Activated T-helper 17 cell treated with anti-CD3 and anti-CD28 coated beads, Interleukin-2, amount 50 U/mL, for 72 hours (primary cell): ENCODE measurements at places on chromosomes 7 and 10.
A peak's percentile ranks its signal among the peaks of the same experiment; 100 is the strongest.

GRCh38 chr7:90655566-90655965 is 59.4 kb downstream of the CDK14 start:
- ATAC-seq = no peak
- H3K36me3 ChIP-seq = no peaks in the 10 kb centered on the region
- H3K4me1 ChIP-seq = no peaks in the 10 kb centered on the region
- H3K27ac ChIP-seq = no peak overlapping the region
- peaks cover 4% of the 10 kb centered on the region for H3K27me3 ChIP-seq
- H3K4me3 ChIP-seq = no peak overlapping the region

DNA sequence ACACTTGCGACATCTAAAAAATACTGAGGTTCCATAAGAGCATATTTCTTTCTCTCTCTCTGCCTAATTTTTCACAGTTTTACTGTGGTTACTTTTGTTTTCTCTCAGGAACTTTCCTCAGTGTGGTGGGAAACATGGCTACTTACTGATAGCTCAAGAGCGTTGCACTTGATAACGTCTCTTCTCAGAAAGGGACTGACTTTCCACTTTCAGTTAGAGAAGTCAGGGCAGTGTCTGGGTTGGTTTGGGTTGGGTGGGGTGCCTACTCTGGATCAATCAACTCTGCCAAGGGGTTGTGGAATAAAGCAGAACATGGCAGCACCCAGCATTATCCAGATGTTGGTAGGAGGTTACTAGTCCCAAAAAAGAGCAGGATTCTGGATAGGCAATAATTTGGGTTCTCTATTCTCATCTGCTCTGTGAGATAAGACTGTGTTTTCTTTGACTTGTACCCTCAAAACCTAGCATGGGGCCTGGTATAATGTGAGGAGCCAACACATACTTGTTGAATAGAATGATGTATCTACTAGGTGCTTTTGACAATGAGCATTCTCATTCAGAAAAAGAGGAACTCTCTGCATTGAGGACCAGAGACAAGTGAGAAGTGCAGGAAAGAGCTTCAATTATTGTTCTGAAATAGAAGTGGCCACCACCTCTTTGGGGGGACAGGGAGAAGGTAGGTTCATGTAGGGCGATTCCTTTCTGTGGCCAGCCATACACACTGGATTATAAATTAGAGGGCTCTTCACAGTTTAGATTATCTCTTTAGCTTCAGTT is 315.7 kb downstream of the REEP3 start:
- no peaks in the 10 kb centered on the region for H3K36me3 ChIP-seq
- no peak overlapping the region for H3K27ac ChIP-seq
- peaks cover 20% of the 10 kb centered on the region for H3K27me3 ChIP-seq
- ATAC-seq = no peak

DNA sequence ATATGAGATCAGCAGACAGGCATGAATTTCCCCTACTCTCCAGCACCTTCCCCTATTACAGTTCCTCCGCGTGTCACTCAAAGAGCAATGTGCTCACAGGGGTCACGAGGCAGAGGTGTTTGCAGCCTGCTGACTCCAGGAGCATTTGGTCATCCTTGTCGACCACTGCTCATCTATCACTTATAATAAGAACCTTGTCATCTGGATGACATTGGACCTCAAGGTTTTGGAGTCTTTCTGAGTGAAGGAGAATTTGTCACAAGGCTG is 32.9 kb upstream of the PLPP4 start:
- no peak for ATAC-seq
- no peaks in the 10 kb centered on the region for H3K36me3 ChIP-seq
- no peaks in the 10 kb centered on the region for H3K4me1 ChIP-seq

DNA sequence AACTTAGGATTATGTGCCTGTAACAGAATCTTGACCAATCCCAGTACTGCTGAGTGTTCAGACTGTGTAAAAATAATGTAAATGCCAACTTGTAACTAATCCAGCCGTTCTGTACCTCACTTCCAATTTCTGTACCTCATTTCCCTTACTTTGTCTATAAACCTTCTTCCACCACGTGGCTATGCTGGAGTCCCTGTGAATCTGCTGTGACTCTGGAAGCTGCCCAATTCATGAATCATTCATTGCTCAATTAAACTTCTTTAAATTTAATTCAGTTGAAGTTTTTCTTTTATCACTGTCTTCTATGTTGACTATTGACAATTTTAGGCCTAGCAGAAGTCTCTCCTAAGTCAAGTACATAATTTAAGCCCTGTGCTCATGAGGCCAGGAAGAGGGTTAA is 215.3 kb upstream of the RHOBTB1 start:
- no peak for ATAC-seq
- H3K36me3 ChIP-seq = no peaks in the 10 kb centered on the region
- H3K4me1 ChIP-seq = no peaks in the 10 kb centered on the region
- no peak overlapping the region for H3K27ac ChIP-seq

DNA sequence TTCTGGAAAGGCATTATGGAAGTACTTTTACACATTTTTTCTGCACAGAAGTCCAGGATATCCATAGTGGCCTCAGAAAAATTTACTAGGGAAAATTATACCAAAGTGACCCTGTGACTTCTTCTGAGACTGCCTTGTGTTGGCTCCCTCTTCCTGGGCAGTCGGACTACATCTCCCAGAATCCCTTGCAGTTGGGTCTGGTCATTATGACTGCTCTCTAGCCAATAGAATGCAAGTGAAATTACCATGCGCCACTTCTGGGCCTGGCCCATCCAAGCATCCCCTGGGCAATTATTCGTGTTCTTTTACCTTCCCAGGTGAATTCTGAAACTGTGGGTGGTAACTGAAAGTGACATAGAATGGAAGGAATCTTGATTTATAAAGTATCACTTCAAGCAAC is 430.9 kb downstream of the ACTR3B start:
- no peak for ATAC-seq
- H3K27me3 ChIP-seq = no peaks in the 10 kb centered on the region
- H3K4me3 ChIP-seq = no peak overlapping the region

- H3K27ac ChIP-seq = no peak overlapping the region
- no peak overlapping the region for H3K4me3 ChIP-seq
- peaks cover 2% of the 10 kb centered on the region for H3K27me3 ChIP-seq
- ATAC-seq = no peak
- no peaks in the 10 kb centered on the region for H3K36me3 ChIP-seq
These were observed 45.8 kb downstream of the PRR15 start for GRCh38 chr7:29609162-29610037.

- ATAC-seq = no peak
- no peaks in the 10 kb centered on the region for H3K4me1 ChIP-seq
- no peaks in the 10 kb centered on the region for H3K36me3 ChIP-seq
- H3K4me3 ChIP-seq = no peak overlapping the region
- no peak overlapping the region for H3K27ac ChIP-seq
These were observed 15.8 kb upstream of the LIPN start for GRCh38 chr10:88744002-88744401.

- ATAC-seq = no peak
- H3K36me3 ChIP-seq = no peaks in the 10 kb centered on the region
- H3K27me3 ChIP-seq = peaks cover 3% of the 10 kb centered on the region
- H3K27ac ChIP-seq = no peak overlapping the region
- no peaks in the 10 kb centered on the region for H3K4me1 ChIP-seq
These were observed 88.7 kb upstream of the ZNF438 start for GRCh38 chr10:31120392-31120791.

DNA sequence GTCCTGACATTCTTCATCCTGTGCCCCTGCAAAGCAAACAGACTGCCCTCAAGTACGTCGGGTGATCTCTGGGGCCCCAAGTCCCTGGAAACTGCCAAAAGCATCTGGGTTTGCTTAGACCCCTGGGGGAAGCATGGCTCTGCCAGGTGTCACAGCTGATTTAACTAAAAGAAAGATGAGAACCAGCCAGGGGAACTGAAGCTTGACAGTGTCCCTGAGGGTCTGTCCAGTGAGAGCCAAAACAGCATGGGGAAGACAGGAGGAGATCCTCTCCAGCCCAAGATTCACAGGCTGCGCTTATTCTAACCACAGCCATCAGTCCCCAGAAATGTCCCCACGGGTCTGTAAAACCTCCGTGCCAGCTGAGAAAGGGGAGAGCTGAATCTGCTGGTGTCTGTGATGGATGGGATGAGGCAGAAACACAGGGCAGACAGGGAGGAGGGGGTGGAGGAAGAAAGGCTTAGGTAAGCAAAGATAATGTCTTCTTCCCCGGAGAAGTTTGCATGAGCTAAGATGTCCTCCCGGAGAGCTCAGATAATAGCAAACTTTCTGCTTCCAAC is 21.3 kb downstream of the CCDC3 start:
- H3K36me3 ChIP-seq = no peaks in the 10 kb centered on the region
- peaks cover 32% of the 10 kb centered on the region for H3K27me3 ChIP-seq
- ATAC-seq = no peak
- no peak overlapping the region for H3K4me3 ChIP-seq
- no peaks in the 10 kb centered on the region for H3K4me1 ChIP-seq
- H3K27ac ChIP-seq = no peak overlapping the region

DNA sequence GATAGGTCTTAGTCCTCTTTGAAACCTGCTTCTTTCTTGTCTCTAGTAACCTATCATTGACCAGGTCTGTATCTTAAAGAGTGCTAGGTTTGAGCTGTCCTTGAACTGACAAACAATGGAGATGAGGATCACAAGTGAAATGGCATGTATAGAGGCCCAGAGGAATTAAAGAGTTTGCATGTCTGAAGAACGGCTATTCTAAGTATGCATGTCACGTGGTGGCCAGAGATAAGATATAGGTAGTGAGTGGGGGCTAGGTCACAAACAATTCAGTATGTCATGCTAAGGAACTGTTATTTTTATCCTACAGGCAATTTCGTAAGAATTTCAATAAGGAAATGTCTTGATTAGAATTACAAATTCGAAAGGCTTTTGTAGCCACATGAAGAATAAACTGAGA is 95.3 kb downstream of the SUGCT start:
- no peak for ATAC-seq
- no peak overlapping the region for H3K27ac ChIP-seq
- no peaks in the 10 kb centered on the region for H3K27me3 ChIP-seq
- no peaks in the 10 kb centered on the region for H3K36me3 ChIP-seq
- H3K4me1 ChIP-seq = no peaks in the 10 kb centered on the region

- H3K4me1 ChIP-seq = peaks cover 16% of the 10 kb centered on the region
- H3K27ac ChIP-seq = no peak overlapping the region
- no peaks in the 10 kb centered on the region for H3K27me3 ChIP-seq
- H3K4me3 ChIP-seq = no peak overlapping the region
- H3K36me3 ChIP-seq = no peaks in the 10 kb centered on the region
- no peak for ATAC-seq
These were observed 25.8 kb downstream of the CEP41 start for GRCh38 chr7:130415006-130415405.

DNA sequence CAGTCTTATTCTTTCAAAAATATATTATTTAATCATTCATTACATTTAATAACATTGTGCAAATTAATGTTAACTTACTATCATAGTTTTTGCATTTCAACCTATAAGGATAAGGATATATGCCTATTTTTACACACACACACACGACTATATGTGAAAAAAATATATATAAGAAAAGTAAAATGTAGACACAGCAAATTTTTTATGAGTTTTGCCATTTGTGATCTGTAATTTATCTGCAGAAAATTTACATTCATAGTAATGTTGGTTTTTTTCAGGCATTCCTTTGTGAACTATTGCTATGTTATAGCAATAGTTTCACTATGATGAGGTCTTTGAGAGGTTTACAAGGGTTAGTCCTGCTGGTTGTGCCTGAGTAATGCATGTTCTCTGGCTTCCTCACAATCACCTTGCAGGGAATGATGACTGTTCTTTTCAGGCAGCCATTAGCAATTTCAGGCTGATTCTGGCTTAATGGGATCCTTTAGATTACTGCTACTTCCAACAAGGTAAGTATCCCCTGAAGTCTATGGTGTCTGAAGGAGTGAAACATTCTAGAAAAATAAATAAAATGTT is 183.7 kb upstream of the CDK1 start:
- H3K36me3 ChIP-seq = peaks cover 7% of the 10 kb centered on the region
- no peaks in the 10 kb centered on the region for H3K27me3 ChIP-seq
- peak; percentile 90 for ATAC-seq
- peak overlapping the region; percentile 13 for H3K27ac ChIP-seq
